ENCODE measurements at places on chromosomes 2 and 18.

DNA sequence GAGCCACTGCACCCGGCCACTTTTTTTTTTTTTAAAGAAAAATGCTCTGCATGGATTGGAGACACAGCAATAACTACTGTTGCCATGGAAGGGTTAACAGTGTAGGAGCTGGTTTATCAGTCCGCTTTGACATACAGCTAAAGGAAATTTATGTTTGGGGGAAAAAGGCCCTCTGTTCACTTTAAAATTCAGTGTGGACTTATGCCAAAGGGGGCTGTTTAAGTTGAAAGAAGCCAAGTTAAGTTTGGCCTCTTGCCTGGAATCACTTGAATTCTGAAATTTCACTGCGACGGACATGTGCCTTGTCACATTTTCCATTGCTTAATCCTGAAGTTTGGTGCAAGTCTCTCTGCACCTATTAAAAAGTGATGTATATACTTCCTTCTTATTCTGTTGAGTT lies 3.1 kb downstream of the KCNE4 start:
- no peak for DNase-seq

DNA sequence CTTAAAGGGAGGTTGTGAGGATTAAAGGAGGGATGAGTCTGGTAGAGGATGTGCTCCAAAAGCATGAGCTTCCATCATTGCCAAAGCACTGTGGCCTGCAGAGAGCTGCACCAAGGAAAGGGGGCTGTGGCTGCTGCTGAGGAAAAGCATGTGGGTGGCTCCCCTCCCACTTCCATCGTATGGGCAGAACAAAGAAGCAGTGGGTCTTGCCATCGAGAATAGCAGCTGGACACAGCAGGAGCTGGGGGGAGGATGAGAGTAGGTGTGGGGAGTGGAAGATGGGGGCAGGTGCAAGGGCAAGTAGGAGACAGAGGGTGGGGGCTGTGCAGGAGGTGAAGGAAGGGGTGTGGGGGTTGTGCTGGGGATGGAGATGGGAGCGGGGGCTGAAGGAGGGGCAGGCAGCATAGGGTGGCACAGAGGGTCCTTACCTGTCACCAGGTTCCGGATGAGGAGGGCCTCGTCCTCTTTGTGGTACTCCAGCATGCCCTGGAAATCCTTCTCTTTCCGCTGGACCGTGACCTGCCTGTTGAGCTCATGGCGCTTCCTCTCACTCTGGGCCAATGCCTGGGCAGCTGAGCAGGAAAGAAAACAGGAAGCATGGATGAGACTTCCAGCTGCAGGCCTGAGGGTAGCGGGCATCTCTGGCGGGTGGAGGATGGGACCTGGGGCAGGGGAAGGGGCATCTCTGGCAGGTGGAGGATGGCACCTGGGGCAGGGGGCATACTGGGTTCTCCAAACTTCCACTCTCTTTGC lies 33.6 kb upstream of the ACAA2 start:
- DNase-seq, result no peak

GRCh38 chr2:219285894-219286425 lies 6.8 kb downstream of the DNAJB2 start:
- DNase-seq, result no peak

DNA sequence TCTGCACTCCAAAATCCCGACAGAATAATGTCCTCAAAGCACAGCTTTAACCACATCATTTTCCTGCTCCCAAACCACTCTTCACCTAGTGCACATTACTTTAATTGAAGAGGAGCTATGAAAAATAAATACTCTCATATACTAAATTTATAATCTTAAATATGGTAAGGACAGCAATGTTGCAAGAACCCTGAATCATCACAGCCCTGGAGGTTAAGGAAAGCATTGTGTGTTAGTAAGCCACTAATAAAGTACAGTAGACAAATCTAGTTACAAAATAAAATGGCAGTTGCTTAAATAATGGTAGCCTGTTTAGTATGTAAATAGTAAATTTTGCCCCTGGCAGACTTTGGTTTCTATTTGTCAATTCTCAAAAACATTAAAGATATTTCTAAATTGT lies 27.0 kb upstream of the CCDC178 start:
- no peak for DNase-seq

GRCh38 chr2:96256611-96257113 lies 9.1 kb downstream of the TMEM127 start:
- no peak for DNase-seq

DNA sequence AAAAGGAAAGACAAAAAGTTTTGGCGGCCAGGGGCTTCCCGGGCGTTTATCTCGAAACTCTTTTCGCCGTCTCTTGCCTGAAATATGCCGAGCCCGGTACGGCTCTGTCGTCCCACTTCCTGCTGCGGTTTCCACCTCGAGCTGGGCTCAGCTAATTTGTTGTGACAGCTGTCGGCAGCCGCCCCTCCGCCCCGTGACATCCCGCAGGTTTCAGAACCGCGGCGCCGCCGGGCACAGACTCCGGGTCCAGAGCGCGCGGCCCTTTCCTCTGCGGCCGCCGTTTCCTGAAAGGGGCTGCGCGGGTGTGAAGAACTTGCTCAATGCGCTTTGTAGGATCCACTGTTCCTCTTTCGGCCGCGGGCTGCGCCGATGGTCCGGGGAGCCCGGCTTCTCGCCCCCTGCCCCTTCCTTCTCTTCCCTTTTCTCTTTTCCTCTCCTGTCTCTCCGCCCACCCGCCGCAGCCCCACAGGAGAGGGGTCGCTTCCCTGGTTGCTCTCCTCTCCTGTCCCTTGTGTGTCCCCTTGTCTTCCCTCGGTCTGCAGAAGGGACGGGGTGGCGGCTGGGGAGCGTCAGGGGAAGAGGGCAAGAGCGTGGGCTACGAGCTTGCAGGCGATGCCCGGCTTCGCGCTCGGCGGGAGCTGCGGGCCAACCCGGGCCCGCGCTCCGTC lies 648 bp downstream of the ARID5A start:
- peak; percentile 67 for DNase-seq

GRCh38 chr18:79616651-79617510 lies 62.7 kb upstream of the CTDP1 start:
- DNase-seq, result no peak

DNA sequence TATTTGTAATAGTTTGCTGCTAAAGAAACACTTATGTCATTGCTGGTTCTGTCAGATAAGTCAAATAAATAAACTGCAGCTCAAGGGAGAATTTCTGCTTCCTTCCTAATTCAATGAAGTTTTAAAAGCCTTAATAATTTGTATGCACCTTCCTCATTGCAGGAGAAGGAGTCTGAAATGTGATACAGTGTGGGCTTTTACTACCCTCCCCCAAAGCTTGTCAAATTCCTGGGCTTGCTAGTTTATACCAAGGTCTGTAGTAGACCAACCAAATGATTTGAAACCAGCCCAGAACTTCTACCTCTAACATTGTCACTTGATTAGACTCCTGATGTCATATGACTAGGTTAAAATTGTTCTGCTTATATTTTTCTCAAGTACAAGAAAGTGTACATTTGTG lies 131.8 kb downstream of the DTNA start:
- no peak for DNase-seq

GRCh38 chr2:223586261-223586660 lies 15.9 kb downstream of the SCG2 start:
- DNase-seq, result no peak

DNA sequence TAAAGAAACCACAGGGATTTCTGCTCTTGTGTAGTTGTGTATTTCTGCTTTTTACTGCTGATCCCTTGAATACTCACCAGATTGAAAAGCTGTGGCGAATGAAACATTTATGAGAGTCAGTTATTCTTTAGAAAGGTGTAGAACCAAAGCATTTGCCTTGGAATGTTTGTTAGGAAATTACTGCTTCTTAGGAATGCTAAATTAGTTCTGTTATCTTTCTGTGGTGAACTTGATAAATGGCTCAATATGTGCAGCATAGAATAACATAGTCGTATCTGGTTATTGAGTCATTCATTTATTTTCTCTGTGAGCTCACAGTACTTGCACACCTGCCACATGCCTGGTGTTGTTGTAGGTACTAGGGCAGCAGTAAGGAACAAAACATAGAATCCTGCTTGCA lies 57.0 kb upstream of the FAM237A start:
- no peak for DNase-seq

DNA sequence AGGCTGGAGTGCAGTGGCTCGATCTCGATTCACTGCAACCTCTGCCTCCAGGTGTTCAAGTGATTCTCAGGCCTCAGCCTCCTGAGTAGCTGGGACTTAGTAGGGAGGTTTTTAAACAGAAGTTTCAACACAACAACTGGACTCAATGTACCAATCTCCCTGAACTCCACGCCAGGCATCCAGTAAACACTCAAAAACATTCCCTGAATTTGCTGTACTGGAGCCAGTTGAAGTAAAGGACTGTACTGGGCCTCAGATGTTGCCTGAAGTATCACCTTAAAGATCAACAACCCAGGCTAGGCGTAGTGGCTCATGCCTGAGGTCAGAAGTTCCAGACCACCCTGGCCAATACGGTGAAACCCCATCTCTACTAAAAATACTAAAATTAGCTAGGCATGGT lies 22.4 kb downstream of the RAB1A start:
- DNase-seq, result no peak

GRCh38 chr18:55236150-55236931 lies 277.1 kb upstream of the CCDC68 start:
- no peak for DNase-seq

DNA sequence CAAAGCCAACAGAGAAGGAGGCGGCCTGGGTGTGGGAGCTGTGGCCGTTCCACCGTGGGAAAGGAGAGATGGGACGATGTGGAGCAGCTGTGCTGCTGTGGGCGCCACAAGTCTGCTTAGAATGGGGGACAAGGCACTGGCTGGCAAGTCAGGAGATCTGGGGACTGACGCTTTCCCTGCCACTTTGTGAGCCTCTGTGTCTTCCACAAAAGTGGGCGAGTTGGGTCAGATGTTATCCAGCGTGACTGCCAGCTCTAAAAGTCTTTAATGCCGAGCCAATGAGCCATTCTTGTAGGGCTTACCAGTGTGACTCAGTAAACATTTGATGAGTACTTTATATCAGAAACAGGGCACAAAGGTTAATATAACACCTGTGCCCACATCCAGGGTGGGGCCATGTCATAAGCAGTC lies 113.6 kb upstream of the MGAT5 start:
- DNase-seq, result no peak

DNA sequence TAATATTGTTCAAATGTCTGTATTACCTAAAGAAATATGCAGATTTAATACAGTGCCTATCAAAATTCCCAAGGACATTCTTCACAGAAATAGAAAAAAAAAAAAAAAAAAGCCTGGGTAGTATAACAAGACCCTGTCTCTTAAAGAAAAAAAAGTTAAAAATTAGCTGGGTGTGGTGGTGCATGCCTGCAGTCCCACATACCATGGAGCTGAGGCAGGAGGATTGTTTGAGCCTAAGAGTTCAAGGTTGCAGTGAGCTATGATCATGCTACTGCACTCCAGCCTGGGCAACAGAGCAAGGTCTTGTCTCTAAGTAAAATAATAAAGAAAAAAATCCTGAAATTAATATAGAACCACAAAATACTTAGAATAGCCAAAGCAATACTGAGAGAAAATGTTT lies 51.9 kb downstream of the SLC16A14 start:
- no peak for DNase-seq

DNA sequence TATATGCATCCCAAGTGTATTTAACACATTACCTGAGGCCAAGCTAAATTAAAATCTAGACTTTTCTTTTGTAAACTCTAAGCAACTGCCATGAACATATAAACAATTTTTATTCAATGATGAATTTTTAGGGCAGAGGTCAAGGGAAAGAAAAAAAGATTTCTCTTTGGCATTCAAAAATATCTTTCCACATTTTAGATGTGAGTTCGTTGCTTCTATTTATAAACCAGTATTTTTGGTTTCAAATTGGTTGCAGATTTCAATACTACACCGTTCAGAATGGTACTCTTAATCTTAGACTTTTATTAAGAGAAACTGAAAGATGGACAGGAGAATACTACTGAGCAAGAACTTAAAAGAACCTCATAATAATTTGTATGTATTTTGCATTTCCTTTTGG lies 293.6 kb upstream of the CCDC68 start:
- no peak for DNase-seq

GRCh38 chr2:199770716-199771115 lies 80.3 kb downstream of the FTCDNL1 start:
- no peak for DNase-seq

GRCh38 chr2:130966149-130966774 lies 127.0 kb downstream of the FAM168B start:
- no peak for DNase-seq

GRCh38 chr2:135093193-135093592 lies 41.1 kb downstream of the RAB3GAP1 start:
- DNase-seq, result no peak

- no peak for DNase-seq
Observed at GRCh38 chr2:14626873-14627272, 5.6 kb upstream of the LRATD1 start.

DNA sequence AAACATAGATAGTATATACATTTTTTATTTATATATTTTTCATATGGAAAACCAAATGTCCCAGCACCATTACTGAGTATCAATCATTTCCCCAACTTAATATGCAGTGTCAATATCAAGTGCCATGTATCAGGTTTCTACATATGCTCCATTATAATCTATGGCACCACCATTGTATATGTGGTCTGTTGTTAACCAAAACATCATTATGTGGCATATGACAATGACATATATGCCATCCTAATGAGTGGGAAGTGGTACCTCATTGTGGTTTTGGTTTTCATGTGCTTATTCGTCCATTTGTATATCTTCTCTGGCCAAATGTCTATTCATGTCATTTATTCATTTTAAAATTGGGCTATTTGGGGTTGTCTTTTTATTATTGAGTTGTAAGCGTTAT lies 9.2 kb downstream of the PTPN18 start:
- no peak for DNase-seq

GRCh38 chr2:100483895-100484294 lies 13.6 kb downstream of the NMS start:
- no peak for DNase-seq

DNA sequence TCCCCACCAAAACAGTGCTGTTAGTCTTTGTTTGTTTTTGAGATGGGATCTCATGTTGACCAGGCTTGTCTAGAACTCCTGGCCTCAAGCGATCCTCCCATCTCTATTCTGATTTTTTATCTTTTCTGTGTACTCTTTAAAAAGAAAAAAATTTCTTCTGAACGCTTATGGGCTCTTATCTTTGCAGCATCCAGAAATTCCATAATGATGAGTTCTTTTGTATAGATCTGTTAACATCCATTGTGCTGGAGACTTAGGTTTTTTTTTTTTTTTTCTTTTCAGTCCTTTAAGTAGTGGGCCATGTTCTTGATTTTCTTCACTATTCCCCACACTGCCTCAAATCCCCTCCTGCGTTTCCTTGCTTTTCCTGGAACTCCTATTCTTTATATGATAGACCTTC lies 31.0 kb downstream of the RBBP8 start:
- no peak for DNase-seq

GRCh38 chr18:45083226-45083855 lies 402.7 kb downstream of the SETBP1 start:
- no peak for DNase-seq
